Activated CD8-positive, alpha-beta T cell treated with anti-CD3 and anti-CD28 coated beads for 36 hours (primary cell): ENCODE measurements at places on chromosomes 16 and 17. TPM values are rescaled to one million over a fixed set of nuclear protein-coding genes. Genes with fewer than 3 reads are reported as not detected.

GRCh38 chr17:81659038-81659437 is 2.7 kb upstream of the PDE6G start:
- peaks cover 4% of the 10 kb centered on the region for H3K36me3 ChIP-seq
- H3K27ac ChIP-seq = no peak overlapping the region
- no peak for DNase-seq
- H3K4me1 ChIP-seq = peaks cover 25% of the 10 kb centered on the region
- H3K27me3 ChIP-seq = no peaks in the 10 kb centered on the region

DNA sequence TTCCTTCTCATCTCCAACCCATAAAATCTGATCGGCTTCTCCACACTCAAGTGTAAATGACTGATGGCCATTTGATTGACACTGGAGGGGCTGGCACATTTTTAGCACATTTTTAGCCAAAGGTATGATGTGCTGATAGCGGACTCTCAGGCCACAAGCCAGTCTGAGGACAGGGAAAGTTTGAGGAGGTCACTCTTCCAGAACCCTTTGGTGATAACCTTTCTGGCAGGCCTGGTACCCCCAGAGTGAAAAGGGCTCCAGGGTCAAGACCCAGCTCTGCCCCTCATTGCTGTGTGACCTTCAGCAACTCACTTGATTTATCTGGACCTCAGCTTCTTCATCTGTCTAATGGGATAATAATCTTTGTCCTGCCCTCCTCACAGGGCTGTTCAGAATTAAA is 1.7 kb upstream of the NLRC5 start:
- H3K4me1 ChIP-seq = peaks cover 55% of the 10 kb centered on the region
- peak overlapping the region; percentile 97 for H3K4me3 ChIP-seq
- peak overlapping the region; percentile 99 for H3K27ac ChIP-seq
- peaks cover 67% of the 10 kb centered on the region for H3K36me3 ChIP-seq
- no peak for DNase-seq

DNA sequence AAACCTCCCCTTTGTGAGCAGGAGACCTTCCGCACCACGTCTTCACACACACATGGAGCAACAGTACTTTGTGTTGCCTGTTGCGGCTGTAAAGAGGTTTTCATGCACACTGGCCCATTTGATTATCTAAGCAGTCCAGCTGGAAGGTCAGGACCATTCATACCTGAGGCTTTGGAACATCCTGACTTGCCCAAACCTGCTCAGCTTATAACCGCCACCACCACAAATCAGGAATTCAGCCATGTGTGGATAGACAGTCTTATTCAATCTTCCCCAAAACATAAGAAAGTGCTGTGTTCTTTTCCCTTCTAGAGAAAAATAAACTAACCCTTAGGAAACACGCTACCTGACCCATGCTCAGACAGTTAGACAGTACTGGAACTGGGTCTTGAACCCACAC is 81.6 kb upstream of the XYLT1 start:
- H3K4me1 ChIP-seq = no peaks in the 10 kb centered on the region
- no peak for DNase-seq
- H3K27me3 ChIP-seq = peaks cover 1% of the 10 kb centered on the region
- H3K36me3 ChIP-seq = no peaks in the 10 kb centered on the region
- no peak overlapping the region for H3K4me3 ChIP-seq
- H3K27ac ChIP-seq = no peak overlapping the region

GRCh38 chr17:7748076-7748775 is 30.7 kb downstream of the DNAH2 start:
- H3K4me1 ChIP-seq = no peaks in the 10 kb centered on the region
- no peak overlapping the region for H3K27ac ChIP-seq
- DNase-seq = no peak
- H3K4me3 ChIP-seq = no peak overlapping the region

DNA sequence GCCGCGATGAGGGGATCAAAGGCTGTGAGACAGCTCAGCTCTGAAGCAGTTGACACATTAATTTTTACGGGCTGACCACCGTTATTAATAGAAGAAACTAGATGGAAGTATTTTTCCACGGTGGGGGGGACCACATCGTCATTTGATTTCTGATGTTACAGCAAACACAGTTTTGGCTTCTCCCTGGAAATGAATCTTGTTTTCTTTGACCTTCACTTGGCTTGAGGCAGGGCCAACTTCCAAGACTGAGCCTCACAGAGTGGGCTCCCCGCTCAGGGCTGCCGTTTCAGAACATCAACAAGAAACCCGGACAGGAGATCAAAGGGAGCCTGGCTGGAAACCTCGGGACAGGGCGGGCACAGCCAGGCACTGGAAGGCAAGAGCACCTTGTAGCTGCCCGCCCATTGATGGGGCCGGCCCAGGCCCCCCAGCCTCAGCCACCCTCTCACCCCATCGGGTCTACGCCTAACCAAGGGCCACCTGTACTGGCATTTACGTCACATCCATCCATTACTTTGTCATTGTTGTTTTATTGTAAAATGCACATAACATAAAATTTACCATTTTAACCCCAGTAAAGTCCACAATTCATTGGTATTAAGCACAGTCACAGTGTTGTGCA is 124.6 kb downstream of the C16orf95 start:
- DNase-seq = no peak
- no peaks in the 10 kb centered on the region for H3K36me3 ChIP-seq
- no peak overlapping the region for H3K4me3 ChIP-seq
- no peak overlapping the region for H3K27ac ChIP-seq
- H3K27me3 ChIP-seq = no peaks in the 10 kb centered on the region

MLKL gene
- total RNA-seq = 18.8 TPM

TMEM98 gene
- total RNA-seq = not detected

DOC2B gene
- not detected for total RNA-seq

SLFN14 gene
- not detected for total RNA-seq

NOG gene
- total RNA-seq = 23.5 TPM

MAP2K6 gene
- 3.3 TPM for total RNA-seq

CLEC18B gene
- 0.22 TPM for total RNA-seq

C16orf86 gene
- total RNA-seq = 2.8 TPM
